ENCODE measurements at places on chromosomes 6 and 20. TPM values are rescaled to one million over a fixed set of nuclear protein-coding genes. Genes with fewer than 3 reads are reported as not detected.

The BMP6 gene
- 19.8 TPM for total RNA-seq

The TMEM200A gene
- total RNA-seq, result not detected

The RAET1G gene
- 10.8 TPM for total RNA-seq

The MCCD1 gene
- not detected for total RNA-seq

The C20orf141 gene
- not detected for total RNA-seq

The KIFC1 gene
- 43.1 TPM for total RNA-seq

The C2 gene
- total RNA-seq, result 0.66 TPM

Data from A549 treated with CpdA at 1 μM for 4 hours (cell line).